ENCODE measurements at places on chromosomes 13 and 19. TPM values are rescaled to one million over a fixed set of nuclear protein-coding genes. Genes with fewer than 3 reads are reported as not detected.

Gene SCGB2B2
- not detected for total RNA-seq

Gene INSL3
- not detected for total RNA-seq

Gene FCAR
- not detected for total RNA-seq

Gene MISP
- total RNA-seq: 0.46 TPM
